ENCODE measurements at places on chromosomes 1 and 21. TPM values are rescaled to one million over a fixed set of nuclear protein-coding genes. Genes with fewer than 3 reads are reported as not detected.

Gene FAM151A
- polyA plus RNA-seq: 0.24 TPM

Gene CDA
- polyA plus RNA-seq: 5.3 TPM

Gene C1orf116
- 0.88 TPM for polyA plus RNA-seq

Gene PKP1
- polyA plus RNA-seq: 0.98 TPM

Gene RPE65
- not detected for polyA plus RNA-seq

Gene ARTN
- 2.8 TPM for polyA plus RNA-seq

Gene TRIM62
- 8.7 TPM for polyA plus RNA-seq

Gene CD1C
- polyA plus RNA-seq: not detected

Gene TMOD4
- not detected for polyA plus RNA-seq

Gene DIO1
- not detected for polyA plus RNA-seq

Gene STUM
- 0.24 TPM for polyA plus RNA-seq

Gene TFF2
- 0.17 TPM for polyA plus RNA-seq

Gene KLF17
- polyA plus RNA-seq: 0.16 TPM

Gene CRABP2
- polyA plus RNA-seq: 11.2 TPM

Gene CLCA4
- 0.24 TPM for polyA plus RNA-seq

Gene MAP10
- polyA plus RNA-seq: 0.67 TPM

Gene SEMA4A
- 2.4 TPM for polyA plus RNA-seq

Gene LPAR3
- polyA plus RNA-seq: 0.37 TPM

Gene EEIG2
- 1.8 TPM for polyA plus RNA-seq

All from adrenal gland (tissue), 19 donors.